ENCODE measurements at places on chromosomes 2 and 18.

- no peak for DNase-seq
Observed at GRCh38 chr2:19667085-19667484, 234.7 kb downstream of the TTC32 start.

GRCh38 chr18:69956665-69957620 lies 9.3 kb upstream of the CD226 start:
- DNase-seq: no peak

DNA sequence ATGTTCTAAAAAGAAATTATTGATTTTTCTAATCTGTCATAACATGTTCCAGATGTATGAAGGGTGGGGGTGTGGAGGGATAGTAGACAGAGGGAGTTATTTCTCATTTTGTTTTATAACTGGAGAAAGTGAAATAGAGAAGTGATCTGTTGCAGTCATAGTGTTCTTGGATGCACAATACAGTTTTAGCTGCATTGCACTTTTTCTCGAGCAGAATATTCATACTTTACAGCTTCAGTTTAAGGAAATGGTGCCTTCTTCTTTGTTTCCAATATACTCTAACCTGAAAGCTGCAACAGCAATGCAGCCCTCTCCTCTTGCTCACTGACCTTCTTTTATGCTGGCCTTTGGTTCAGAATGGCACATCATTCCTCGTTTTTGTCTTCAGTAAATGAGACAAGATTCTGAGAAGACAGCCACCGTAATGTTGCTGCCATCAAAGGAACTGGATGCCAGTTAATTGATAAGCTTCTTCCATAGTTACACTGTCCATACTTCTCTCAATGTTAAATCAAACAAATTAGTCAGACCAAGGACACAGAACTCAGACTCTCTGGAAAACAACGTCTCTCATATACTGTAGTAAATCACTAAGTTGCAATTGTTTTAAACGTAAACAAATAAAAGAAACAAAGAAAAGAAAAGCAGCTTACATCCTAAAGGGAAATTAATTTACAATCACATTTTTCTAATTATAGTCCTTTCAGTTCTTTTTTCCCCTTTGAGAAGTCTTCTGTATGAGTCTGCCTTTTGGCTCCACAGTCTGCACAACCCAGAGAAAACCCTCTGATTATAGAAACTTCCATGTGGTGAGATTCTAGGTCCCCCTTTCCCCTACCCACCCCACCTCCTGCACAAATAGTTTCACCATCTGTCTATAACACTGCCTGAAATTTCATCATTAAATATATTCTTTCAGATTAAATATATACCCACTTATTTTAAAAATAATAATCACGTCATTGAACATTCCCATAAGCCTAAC lies 97.4 kb upstream of the UGP2 start:
- DNase-seq: no peak

GRCh38 chr18:70377317-70377799 lies 88.5 kb downstream of the SOCS6 start:
- no peak for DNase-seq

GRCh38 chr2:109637749-109638570 lies 23.8 kb downstream of the SOWAHC start:
- DNase-seq: no peak

- no peak for DNase-seq
Observed at GRCh38 chr2:30860003-30860725, 52.9 kb upstream of the CAPN13 start.

Measured in dorsolateral prefrontal cortex (tissue), 122 donors.